ENCODE measurements at places on chromosomes 13 and 19. TPM values are rescaled to one million over a fixed set of nuclear protein-coding genes. Genes with fewer than 3 reads are reported as not detected.
A peak's percentile ranks its signal among the peaks of the same experiment; 100 is the strongest.

DNA sequence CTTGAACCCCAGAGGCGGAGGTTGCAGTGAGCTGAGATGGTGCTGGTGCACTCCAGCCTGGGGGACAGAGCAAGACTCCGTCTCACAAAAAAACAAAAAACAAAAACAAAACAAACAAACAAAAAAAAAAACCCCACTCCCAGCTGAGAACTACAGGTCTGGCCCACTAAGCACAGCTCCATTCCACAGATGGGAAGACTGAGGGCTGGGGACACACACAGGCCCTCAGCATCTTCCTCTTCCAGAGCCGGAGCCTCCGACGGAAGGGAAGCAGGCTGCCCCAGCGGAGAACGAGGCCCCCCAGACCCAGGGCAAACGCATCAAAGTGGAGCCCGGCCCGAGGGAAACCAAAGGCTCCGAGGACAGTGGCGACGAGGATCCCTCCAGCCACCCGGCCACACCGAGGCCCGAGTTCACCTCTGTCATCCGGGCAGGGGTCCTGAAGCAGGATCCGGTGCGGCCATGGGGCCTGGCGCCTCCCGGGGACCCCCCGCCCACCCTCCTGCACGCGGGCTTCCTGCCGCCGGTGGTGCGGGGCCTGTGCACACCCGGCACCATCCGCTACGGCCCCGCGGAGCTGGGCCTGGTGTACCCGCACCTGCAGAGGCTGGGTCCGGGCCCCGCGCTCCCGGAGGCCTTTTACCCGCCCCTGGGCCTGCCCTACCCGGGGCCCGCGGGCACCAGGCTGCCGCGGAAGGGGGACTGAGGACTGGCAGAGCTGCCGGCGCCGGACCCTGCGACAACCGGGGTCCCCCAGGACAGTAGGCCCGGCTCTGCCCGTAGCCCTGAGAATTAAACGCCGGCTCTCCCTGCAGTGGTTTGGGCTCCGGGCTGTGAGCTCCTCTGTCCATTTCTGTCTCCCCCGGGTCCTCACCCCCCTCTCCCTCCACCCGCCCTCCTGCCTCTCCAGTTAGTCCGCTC is 3.2 kb downstream of the TMEM160 start:
- no peak for DNase-seq

- peak; percentile 26 for DNase-seq
These were observed 6.0 kb downstream of the TMIGD2 start for GRCh38 chr19:4295972-4296771.

- DNase-seq, result peak; percentile 19
These were observed 9.9 kb upstream of the RCBTB2 start for GRCh38 chr13:48542581-48543341.

- DNase-seq, result no peak
These were observed 136.1 kb upstream of the IRS2 start for GRCh38 chr13:109922518-109922917.

SCN1B gene
- total RNA-seq, result 3.2 TPM

TEKTIP1 gene
- not detected for total RNA-seq

ELSPBP1 gene
- not detected for total RNA-seq

WBP4 gene
- total RNA-seq, result 5.2 TPM

All from fibroblast of villous mesenchyme (primary cell).